Smooth muscle cell of the pulmonary artery (primary cell): ENCODE measurements at places on chromosomes 16 and 17. TPM values are rescaled to one million over a fixed set of nuclear protein-coding genes. Genes with fewer than 3 reads are reported as not detected.

The HOXB13 gene
- total RNA-seq, result not detected in 2 replicates

The CDR2L gene
- 22.5 and 25.6 TPM in 2 replicates for total RNA-seq

The GP1BA gene
- not detected in 2 replicates for total RNA-seq

The CHST5 gene
- total RNA-seq, result 0.03 TPM in 1 of 2 replicates, not detected in the other

The ARHGAP44 gene
- 1.7 and 5.7 TPM in 2 replicates for total RNA-seq

The ATP2A3 gene
- 1.3 and 2.4 TPM in 2 replicates for total RNA-seq

The NPTX1 gene
- 7.7 and 8.0 TPM in 2 replicates for total RNA-seq

The CTRB2 gene
- not detected in 2 replicates for total RNA-seq

The GFAP gene
- 0.59 and 0.92 TPM in 2 replicates for total RNA-seq

The CLCN7 gene
- 106 and 148 TPM in 2 replicates for total RNA-seq

The NDE1 gene
- 27.7 and 28.3 TPM in 2 replicates for total RNA-seq

The KRT17 gene
- total RNA-seq, result 3.0 and 9.0 TPM in 2 replicates

The MPHOSPH6 gene
- 14.1 and 15.8 TPM in 2 replicates for total RNA-seq

The OTOP2 gene
- total RNA-seq, result not detected in 2 replicates

The RHBDF1 gene
- 67.0 and 69.4 TPM in 2 replicates for total RNA-seq

The VAT1L gene
- 0.13 and 0.17 TPM in 2 replicates for total RNA-seq

The FTSJ3 gene
- total RNA-seq, result 31.9 and 47.7 TPM in 2 replicates

The IL17C gene
- not detected in 2 replicates for total RNA-seq

The GLP2R gene
- total RNA-seq, result not detected in 2 replicates

The ACSM2A gene
- not detected in 2 replicates for total RNA-seq

The TBC1D28 gene
- not detected in 2 replicates for total RNA-seq

The WNT9B gene
- total RNA-seq, result not detected in 2 replicates

The KCNH4 gene
- total RNA-seq, result 0.03 TPM in 1 of 2 replicates, not detected in the other

The DOC2A gene
- 0.20 and 0.33 TPM in 2 replicates for total RNA-seq
